ENCODE measurements at places on chromosomes 6 and 20.

DNA sequence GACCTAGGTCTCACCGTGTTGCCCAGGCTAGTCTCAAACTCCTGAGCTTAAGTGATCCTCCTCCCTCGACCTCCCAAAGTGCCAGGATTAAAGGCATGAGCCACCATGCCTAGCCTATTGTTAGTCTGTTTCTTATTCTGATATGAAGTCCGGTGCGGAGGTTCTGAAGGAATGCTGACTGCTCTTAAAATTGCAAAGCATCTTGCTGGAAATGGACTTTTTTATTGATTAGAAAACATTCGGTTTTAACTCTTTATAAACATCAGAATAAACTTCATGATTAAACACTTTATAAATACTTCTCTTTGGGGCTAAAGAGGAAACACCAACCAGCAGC is 3.2 kb downstream of the TNFAIP3 start:
- no peak for DNase-seq

DNA sequence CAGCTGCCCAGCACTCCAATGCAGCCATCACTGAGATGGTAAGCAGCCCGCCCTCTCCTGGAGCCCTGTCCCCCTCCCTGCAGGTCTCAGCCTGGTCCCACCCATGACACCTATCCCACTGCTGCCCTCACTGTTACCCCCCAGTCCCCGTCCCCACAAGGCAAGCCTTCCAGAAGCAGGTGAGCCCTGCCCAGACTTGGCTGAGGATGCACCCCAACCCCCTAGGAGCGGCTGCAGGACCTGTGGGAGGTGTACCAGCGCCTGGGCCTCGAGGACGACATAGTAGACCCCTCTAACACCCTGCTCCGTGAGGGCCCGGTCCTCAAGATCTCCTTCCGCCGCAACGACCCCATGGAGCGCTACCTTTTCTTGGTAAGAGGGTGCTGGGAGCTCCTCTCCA is 9.2 kb downstream of the FGD2 start:
- no peak for DNase-seq

GRCh38 chr6:45012687-45013086 is 315.4 kb upstream of the RUNX2 start:
- DNase-seq = no peak

GRCh38 chr20:23011008-23011721 is 23.9 kb upstream of the SSTR4 start:
- DNase-seq = no peak

- DNase-seq = no peak
Measured at GRCh38 chr6:109795994-109796555, 105.0 kb downstream of the FIG4 start.

GRCh38 chr6:2222275-2222842 is 23.0 kb downstream of the GMDS start:
- DNase-seq = no peak

DNA sequence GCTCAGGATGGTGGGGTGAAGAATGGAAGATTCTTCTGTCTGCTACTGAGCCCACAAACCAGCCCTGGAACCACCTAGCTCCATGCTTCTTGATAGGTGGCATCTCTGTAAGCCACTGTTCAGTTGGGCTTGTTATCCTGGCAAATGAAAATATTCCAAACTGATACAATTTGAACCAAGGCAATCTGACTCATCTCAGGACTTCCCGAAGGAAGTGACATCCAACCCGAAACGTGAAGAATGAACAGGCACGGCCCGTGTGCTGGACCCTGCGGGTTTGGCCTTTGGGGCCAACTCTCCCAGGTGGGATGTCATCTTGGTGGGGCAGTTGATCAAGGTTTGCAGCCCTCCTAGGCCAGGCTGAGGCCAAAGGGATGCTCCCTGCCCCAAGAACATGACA is 160.3 kb downstream of the PREX1 start:
- DNase-seq = no peak

- no peak for DNase-seq
Measured at GRCh38 chr6:154996841-154997311, 1.8 kb downstream of the TIAM2 start.

- DNase-seq = no peak
Measured at GRCh38 chr6:150620244-150620643, 20.6 kb downstream of the PLEKHG1 start.

- DNase-seq = no peak
Measured at GRCh38 chr20:48945840-48946514, 24.5 kb downstream of the ARFGEF2 start.

GRCh38 chr20:1810926-1811620 is 84.1 kb upstream of the SIRPA start:
- no peak for DNase-seq

DNA sequence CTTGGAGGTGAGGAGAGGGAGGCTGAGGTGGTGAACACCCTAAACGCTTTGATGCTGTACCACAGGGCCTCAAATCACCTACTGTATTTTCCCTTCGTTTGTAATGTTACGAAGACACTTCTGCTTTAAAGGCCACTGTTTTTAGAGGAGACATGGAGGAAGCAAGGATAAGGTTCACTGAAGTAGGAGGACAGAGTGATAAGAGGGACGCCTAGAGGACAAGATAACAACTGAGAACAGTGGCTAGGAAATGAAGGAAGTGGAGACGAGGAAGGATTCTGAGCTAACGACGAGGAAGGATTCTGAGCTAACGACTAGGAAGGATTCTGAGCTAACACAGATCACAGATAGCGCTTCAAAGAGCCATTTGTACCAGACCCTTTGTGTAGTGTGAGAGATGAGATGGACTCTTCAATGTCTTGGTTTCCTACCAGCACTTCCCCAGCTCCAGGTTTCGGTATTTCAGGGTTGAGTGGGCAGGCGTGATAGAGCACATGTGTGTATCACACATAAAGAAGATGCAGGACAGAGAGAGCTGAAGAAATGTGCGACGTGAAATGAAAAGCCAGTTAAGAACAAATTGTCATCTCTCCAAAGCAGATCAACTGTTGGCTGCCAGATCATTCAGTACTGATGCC is 7.5 kb downstream of the SF3B5 start:
- DNase-seq = no peak
